ENCODE measurements at places on chromosomes 3 and 15. TPM values are rescaled to one million over a fixed set of nuclear protein-coding genes. Genes with fewer than 3 reads are reported as not detected.
A peak's percentile ranks its signal among the peaks of the same experiment; 100 is the strongest.

Gene CCNB2
- 0.94 TPM for total RNA-seq

Gene GPR176
- total RNA-seq = 4.8 TPM

Gene CPNE9
- total RNA-seq = 0.10 TPM

Gene CLDN18
- 47.9 TPM for total RNA-seq

Gene ABI3BP
- total RNA-seq = 59.8 TPM

Gene DGKG
- 23.4 TPM for total RNA-seq

Gene CASR
- total RNA-seq = not detected

Gene SERINC4
- total RNA-seq = 0.24 TPM

Gene HCN4
- 7.7 TPM for total RNA-seq

Gene AGTR1
- 16.5 TPM for total RNA-seq

Gene RTP3
- total RNA-seq = not detected

Gene REC114
- not detected for total RNA-seq

Gene CAMK2N2
- 0.18 TPM for total RNA-seq

Gene CACNA2D2
- 4.6 TPM for total RNA-seq

Gene ITIH4
- 5.2 TPM for total RNA-seq

Gene MAPKAPK3
- total RNA-seq = 177 TPM

GRCh38 chr3:139299261-139300132 is 44.3 kb upstream of the MRPS22 start:
- DNase-seq = peak; percentile 10

DNA sequence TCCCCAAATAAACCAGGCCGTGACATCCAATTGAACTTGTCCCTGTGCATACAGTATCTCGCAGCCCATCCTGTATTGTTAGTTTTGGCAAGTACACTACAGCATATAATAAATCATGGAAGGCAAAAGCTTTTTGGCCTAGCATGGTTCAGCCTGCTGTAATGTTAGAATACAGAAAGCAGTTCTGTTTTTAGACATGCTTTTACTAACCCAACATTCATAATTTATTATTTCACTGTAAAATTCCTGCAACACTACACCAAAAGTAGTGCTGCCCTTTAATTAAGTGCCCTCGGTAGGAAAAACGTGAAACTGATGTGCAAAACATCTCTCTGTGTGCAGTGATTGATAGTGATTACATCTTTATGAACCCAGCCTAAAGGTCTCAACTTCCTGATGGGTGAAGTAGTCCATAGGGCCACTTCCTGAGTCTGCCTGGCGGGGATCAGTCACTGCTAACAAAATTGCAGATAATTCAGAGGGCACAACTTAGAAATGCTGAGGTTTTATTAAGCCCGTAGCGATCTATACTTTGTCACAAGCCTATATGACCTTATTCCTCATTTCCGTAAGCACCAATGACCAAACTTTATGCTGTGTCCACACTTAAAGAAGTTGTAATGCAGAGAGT is 227.8 kb downstream of the CDIN1 start:
- DNase-seq = no peak

DNA sequence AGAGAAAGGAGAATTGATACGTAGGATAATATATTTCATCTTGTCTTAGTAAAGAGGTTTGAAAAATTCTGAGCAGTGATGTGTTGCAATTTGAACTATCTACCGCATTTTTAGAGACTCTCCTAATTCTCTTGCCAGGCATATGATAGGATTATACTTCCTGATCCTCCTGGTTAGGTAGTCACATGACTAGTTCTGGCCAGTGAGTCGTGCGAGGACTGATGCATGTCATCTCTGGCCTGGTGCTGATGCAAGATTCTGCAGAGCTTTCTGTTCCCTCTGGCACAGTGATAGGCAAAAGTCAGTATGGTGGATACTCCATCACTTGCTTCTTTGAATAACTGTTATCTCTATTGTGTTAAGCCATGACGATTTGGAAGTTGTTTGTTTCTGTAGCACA is 277.6 kb upstream of the NAALADL2 start:
- DNase-seq = no peak

DNA sequence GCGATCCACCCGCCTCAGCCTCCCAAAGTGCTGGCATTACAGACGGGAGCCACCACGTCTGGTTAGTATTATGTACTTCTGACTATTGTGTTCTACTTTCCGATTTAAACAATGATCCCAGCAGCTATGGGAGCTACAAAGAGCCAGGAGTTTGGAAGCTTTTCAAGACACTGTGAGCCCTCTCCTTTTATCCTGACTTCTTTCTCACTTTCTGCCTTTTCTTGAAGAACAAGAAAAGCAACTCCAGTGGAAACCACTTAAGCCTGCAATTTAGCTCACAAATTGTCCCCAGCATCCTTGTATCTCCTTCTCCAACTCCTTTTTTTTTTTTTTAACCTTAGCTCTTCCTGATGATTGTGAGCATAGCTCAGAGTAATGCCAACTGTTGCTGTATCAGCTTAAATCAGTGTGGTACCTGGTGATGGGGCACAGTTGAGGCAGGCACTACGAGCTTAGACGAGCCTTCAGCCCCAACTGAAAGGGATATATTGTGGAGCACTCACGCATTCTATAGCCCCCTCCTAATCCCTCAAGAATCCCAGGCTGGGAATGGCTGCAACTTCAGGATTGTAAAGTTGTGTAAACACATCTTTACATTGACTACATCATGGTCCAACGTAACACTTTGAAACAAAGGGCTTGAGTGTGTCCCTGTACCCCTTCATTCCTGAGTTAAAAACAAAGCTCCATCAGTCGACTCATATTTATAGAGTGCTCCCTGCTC is 677.0 kb downstream of the FHIT start:
- DNase-seq = no peak

DNA sequence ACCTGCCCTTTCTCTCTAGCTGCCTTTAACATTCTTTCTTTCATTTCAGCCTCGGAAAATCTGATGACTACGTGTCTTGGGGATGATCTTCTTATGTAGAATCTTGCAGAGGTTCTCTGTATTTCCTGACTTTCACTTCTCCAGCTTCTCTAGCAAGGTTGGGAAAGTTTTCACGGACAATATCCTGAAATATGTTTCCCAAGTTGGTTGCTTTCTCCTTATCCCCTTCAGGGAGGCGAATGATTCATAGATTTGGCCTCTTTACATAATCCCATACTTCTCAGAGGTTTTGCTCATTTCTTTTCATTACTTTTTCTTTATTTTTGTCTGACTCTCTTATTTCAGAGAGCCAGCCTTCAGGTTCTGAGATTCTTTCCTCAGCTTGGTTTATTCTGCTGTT is 62.1 kb upstream of the CCDC54 start:
- no peak for DNase-seq

DNA sequence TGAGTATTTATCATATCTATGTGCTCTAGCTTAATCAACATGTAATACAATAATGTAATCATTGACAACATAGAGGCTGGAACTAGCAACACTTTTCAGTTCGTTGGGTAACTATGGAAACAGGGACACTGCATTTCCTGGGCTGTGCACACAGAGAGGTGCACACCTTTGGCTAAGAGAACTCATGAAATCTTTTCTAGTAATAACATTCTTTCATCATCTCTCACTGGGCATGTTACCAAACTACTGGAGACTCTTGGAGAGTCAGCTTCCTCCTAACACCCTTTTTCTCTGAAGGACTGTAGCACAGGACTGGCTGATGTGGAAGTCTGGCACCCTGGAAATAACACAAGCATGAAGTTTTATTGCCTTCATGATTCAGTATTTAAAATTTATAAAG is 135.6 kb downstream of the KCNMB2 start:
- DNase-seq = no peak

GRCh38 chr3:187957165-187957581 is 196.8 kb upstream of the LPP start:
- DNase-seq = no peak

DNA sequence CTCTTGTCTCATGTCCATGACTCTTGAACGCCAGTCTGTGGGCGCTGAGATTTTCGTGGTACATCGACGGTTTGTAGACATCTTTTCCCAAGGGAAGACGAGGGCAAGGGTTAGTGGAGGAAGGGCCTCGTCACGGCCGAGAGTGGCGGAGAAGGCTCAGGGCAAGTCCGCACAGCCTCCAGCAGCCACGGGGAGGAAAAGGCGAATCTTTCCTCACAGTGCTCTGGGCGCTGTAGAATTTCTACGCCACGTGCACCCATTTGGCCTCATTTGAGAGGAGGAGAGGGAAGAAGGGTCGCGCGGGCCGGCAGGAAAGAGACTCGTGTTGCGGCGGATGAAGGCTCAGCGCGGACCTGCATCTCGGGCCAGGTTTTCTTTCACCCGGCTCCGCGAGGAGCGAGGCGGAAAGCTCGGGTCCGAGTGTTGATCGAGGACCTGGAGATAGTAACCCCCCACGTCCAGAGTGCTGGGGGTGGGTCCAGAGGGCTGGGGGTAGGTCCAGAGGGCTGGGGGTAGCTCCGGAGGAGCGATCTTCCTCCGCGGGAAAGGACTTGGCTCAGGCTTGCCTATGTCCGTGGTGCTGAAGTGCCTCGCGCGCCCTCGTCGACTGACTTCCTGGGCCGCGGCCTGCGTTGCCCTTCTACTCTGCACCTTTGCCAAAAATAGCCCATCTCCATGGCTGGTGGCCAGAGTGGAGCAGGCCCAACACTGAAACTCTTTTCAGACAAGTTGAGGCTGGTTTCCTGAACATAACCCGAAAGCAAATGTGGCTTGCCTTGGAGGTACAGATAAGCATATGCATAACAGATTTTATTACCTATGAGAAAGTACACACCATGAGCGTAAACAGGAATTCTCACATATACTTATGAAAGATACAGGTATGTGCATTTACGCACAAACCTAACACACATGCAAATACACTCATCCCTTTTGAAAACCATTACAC is 1.1 kb downstream of the SLC35G2 start:
- peak; percentile 58 for DNase-seq

GRCh38 chr3:111541911-111542483 is at the start of gene CD96:
TSS of gene CD96 (plus strand) at chr3:111542197. CDS start at chr3:111542249, 52 bp downstream.
- DNase-seq = no peak

DNA sequence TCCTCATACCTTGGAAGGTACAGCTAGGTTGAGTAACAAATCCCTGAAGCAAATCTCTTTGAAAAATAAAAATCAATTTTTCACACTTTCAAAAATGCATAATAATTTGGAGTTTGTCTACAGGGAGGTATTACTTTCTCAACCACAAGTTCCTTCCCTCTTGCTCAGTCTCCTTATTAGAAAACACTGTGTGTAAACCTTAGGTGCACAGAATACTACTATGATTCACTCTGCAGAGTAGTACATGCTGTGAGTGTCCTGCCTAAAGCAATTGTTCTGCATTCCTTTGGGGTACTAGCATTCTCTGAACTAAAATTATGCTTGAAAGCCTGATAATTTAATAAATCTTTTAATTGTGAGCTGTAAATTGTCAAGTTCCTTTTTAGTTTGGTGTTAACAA is 115.9 kb upstream of the EPHA3 start:
- DNase-seq = no peak

- DNase-seq = no peak
Measured at GRCh38 chr3:34323517-34323916, 525.1 kb downstream of the PDCD6IP start.

DNA sequence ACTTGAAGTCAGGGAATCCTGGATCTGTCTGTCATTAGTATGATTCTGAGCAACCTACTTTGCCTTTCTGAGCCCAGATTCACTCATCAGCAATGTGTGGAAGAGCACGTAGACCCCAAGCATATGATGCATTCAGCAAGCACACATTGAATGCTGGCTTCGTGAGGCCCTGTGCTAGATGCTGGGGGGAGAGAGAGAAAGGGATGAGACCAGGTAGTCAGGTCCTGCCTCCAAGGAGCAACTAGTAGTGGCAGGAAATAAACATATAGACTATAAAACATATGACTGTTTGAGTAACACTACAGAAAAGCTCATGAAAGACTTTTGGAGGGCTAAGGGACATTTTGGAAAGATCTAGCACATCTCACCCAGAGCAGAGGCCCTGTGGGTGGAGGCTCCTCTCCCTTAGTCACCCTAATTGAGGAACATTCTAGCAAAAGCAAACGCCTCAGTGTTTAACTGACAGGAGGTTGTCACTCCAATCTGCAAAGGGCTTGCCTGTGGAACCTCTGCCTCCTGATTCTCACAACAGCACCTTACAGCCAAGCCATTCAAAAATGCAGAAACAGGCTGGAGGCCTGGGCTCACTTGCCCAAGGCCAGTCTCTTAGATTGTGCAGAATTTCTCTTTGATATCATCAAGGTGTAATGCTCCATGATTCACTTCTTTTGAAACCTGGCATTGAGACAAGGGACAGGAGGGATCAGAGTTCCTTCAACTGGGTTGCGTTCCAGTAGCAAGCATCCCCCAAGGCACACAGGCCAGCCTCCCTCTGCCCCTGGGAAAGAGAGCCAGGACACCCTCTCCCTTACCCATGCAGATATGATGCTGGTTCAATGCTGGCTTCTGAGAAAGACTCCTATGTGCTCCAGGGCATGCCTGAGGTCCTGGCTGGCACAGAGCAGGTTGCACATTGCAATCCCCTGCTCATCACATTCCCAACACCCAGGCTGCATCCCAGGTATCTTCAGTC is 26.1 kb downstream of the STARD5 start:
- no peak for DNase-seq

DNA sequence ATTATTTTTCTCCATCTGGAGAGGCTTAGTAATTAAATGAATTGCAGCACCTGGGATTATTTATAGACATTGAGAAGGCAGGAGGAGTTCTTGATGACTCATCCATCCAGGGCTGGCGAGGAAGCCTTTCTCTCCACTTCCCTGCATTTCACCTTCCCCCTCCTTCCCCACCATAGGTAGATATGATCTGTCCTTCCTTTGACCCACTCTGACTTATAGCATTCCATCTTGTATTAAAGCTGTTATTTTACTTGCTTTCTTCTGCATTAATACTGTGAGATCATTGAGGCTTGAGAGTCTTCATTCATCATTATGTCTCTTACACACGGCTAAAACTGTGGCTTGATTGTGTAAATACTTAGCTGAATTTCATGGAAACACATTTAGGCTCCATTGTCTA is 288.8 kb downstream of the FEZF2 start:
- DNase-seq = no peak

- DNase-seq = no peak
Measured at GRCh38 chr15:92877416-92877815, 22.7 kb upstream of the CHD2 start.

DNA sequence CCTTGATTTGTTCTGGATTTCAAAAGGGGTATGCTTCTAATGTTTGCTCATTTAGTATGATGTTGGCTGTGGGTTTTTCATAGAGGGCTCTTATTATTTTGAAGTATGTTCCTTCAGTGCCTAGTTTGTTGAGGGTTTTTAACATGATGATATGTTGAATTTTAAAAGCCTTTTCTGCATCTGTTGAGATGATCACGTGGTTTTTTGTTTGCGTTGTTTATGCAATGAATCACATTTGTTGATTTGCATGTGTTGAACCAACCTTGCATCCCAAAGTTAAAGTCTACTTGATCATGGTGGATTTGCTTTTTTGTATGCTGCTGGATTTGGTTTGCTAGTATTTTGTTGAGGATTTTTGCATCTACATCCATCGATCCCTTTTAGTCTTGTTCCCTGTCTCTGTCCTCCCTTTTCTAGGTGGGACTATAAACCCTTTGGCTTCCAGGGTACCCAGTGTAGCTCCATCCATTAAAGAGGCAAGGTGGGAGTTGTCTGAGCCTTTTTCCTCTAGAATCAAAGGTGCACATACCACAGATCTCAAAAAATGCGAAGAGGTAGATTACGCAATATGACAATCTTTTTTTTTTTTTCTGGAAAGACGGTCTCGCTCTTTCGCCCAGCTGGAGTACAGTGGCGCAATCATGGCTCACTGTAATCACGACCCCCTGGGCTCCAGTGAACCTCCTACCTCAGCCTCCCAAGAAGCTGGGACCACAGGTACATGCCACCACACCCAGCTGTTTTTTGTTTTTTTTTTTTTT is 221.6 kb upstream of the UBE2E1 start:
- no peak for DNase-seq

GRCh38 chr3:188488801-188489200 is 334.8 kb downstream of the LPP start:
- no peak for DNase-seq
